ENCODE measurements at places on chromosomes 11 and 22.

DNA sequence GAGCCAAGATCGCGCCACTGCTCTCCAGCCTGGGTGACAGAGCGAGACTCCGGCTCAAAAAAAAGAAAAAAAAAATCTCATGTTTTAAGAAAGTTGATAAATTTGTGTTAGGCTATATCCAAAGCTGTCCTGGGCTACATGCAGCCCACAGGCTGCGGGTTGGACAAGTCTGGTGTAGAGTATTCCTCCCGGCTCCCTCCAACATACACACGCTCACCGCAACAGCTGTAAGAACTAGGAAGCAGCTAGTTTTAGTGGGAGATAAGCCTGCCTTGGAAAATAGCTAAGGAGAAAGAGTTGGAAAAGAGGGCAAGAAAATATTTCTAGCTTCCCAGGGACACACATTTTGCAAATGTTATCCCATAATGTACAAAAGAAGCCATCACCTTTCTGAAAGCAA is 46.6 kb downstream of the CELF1 start:
- DNase-seq, result no peak

DNA sequence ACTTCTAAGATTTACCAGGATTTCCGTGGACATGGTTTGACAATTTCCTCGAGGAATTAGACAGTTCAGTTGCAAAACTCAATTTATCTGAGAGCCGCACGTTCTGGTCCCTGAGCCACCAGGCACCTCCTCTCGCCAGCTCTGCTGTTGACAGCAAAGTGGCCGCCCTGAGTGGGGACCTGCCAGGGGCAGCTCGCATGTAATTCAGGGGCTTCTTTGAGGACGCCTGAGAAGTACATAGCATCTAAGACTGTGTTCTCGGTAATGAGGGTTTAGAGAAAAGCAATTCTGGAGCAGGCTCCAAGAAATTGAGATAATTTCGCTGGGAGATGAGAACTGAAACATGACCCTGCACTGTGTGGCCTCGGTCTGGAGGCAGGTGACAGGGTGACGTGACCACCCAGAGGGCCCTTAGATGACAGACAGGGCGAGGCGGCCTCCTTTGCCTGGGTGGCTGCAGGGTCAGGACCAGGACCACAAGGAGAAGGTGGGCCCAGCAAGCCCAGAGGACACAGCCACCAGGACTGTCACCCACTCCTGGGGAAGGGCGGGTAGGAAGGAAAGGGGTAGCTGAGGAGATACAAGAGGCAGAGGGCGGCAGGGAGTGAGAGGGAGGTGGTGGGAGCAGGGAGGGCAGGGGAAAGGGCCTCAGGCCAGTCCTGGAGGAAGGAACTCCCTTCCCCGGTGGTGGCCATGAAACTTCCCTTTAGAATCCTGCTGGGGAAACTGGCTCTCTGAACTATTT is 55.0 kb downstream of the RTL6 start:
- no peak for DNase-seq

DNA sequence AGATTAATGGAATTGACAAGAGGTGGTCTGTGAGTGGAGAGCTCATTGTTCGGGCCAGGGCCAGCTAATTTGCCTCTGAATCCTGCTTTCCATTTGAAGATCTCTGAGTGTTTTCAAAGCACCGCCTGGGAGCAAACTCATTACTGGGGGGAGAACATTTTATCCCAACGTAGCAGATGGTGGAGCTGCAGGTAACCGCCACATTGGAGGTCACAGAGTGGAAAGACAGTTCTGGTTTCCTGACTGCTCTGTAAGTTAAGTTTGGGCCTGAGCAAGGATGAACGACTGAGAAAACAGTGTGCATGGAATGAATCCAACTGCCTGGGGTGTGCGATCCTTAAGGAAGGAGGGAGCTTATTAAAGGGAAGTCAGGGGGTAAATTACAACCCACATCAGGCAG is 30.5 kb downstream of the LMO2 start:
- DNase-seq, result no peak

- DNase-seq, result no peak
These were observed 3.6 kb upstream of the IGF2 start for GRCh38 chr11:2142762-2143202.

GRCh38 chr11:70614034-70614681 is 215.8 kb downstream of the CTTN start:
- no peak for DNase-seq

- no peak for DNase-seq
These were observed 2.2 kb downstream of the TNNT3 start for GRCh38 chr11:1921574-1922141.

DNA sequence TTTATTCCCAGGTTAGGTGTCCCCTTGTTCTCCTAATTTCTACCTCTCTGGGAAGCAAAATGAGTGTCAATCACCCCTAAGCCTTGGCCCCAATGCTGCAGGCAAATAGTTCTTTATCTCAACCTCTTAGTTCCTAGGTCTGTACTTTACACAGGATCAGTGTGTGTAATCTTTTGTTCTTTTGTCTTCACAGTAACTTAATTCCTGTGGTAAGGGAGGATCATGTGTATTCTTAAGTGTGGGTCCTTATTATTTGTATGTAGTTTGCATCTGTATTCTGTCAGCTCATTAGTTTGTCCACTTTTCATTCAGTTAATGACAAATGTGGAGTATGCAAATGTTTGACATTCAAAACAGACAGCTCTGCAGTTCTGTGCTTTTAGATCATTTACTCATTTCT is 166.7 kb downstream of the FAT3 start:
- no peak for DNase-seq

GRCh38 chr11:128477811-128478210 is 109.5 kb downstream of the ETS1 start:
- no peak for DNase-seq

GRCh38 chr11:36619502-36619901 is 21.5 kb upstream of the RAG2 start:
- DNase-seq, result no peak

DNA sequence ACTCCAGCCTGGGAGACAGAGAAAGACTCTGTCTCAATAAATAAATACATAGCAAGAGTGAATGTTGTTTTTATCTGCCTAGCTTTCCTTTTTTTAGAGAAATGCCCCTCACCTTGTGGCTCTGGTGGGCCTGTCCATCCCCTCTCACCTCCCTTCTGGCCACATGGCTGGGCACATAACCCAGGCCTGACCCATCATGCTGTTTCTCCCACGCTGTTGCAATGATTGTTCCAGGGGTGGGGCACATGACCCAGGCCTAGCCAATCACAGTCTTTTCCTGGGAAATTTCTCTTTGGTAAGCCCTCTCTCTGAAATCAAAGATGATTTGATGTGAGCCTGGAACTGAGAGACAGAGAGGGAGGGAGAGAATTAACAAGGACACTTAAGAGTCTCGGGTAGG is 5.5 kb upstream of the CYTH4 start:
- DNase-seq, result no peak

DNA sequence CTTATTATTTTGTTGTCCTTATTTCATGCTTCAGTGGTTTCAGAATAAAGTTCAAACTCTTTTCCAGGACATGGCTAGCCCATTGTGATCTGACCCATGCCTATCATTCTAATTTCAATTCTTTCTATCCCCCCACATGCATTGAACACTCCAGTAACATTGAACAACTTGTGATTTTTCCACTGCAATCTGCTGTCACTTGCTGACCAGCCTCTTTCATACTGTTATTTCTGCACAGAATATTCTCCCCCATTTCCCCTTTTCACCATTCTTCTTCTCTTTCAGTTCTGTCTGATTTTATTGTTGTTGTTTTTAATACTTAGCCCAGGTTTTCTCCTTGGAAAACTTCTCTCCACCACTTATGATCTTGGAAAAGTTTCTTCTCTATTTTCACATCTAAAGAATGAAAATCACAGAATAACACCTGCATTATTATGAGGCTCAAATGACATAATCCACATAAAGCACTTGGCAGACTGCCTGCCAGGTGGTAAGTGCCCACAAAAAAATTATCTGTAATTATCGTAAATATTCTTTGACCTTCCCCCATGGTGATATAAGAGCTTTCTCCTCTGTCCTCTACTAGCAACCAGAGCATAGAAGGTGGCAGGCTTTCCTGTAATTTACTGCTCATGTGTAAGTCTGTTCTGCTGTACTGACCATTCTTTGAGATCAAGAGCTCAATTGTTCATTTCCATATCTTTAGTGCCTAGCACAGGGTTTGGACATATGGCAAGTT is 51.9 kb upstream of the EED start:
- DNase-seq, result no peak

- no peak for DNase-seq
These were observed 4.1 kb downstream of the TSPAN32 start for GRCh38 chr11:2305788-2306451.

DNA sequence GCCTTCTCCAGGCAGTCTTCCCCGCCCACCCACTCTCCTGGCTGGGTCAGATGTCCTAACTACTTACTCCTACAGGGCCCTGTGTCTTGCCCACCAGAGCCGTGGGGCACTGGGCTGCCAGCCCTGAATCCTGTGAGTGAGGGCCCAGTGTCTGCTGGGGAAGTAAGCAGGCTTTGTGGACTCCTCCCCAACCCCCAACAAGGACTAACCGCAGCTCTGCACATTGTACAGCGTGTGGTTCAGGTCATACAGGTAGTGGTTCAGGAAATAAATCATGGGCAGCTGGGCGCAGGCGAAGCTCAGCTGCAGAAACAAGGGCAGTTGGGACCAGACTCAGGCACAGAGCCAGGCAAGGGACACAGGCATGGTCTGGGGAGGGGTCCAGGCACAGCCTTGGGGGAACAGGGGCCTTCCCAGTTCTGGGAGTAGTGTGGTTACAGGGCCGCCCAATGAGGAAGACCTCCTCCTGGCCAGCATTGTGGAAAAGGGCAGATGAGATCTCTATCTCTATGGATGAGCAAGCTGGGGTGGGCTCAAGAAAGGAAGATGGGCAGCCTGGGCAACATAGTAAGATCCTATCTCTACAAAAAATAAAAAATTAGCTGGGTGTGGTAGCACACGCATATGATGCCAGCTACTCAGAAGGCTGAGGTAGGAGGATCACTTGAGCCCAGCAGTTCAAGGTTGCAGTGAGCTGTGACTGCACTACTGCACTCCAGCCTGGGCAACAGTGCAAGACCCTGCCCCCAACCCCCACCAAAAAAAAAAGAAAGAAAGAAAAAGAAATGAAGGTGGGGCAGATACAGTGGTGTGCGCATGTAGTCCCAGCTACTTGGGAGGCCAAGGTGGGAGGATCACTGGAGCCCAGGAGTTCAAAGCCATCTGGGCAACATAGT is 5.5 kb downstream of the UNC93B1 start:
- DNase-seq, result no peak

DNA sequence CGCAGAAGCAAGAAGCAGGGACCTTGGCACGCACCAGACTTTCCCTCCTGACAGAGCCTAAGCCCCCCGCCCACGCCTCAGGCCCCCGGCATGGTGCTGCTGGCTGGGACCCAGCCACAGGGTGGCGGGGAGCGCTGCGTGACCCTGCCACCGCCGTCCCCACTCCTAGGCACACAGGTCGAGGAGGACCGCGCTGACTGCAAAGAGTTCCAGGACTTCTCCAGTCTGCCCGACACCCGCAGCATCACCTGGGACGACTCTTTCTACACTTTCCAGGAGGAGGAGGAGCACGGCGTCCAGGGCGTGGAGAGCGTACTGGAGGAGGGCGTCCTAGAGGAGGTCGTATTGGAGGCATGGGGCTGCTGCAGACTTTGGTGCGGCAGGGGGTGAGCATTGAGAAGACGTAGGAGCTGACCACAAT is 103.7 kb downstream of the TRIM51G start:
- no peak for DNase-seq

- DNase-seq, result no peak
These were observed 92.9 kb downstream of the PRR5L start for GRCh38 chr11:36388951-36389350.

GRCh38 chr11:68312117-68312779 is at the start of gene LRP5:
Gene LRP5, plus strand, starts transcription at chr11:68312591. Its CDS starts 124 bp downstream, at chr11:68312715.
- no peak for DNase-seq

- DNase-seq, result no peak
These were observed 118.3 kb downstream of the BUD13 start for GRCh38 chr11:116654526-116654925.

DNA sequence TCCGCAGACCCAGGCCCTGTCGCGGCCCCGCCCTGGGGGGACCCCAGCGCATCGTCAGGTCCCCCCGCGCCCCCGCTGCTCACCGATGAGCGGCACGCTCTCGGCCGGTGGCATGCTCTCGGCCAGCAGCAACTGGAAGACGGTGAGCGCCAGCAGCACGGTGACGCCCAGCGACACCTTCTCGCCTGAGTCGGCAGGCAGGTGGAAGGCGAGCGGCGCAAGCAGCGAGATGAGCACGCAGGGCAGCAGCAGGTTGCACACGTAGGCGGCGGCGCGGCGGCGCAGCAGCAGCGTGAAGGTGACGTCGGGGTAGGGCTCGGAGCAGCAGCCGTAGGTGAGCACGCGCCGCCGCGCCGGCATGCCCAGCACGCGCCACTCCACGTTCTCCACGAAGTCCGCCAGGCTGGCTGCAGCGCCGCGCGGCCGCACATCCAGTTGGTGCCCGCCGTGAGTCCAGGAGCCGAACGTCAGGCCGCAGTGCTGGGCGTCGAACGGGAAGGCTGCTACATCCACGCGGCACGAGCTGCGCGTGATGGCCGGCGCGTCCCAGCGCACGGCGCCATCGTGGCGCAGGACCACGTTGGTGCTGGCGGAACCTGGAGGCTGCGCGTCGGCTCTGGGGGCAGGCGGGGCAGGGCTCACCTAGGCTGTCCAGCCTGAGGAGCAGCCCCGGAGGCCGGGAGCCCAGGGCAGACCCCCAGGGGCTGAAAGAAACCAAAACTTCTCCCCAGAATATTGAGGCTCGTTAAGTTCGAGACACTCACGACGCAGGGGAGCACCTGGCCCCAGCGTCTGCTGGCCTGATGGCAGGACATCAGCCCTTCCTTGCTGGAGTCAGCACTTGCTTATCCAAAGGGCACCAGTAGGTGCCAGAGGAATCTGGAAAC is 3.8 kb downstream of the CHRNA10 start:
- DNase-seq, result no peak

GRCh38 chr11:33543823-33544222 is 156.8 kb downstream of the C11orf91 start:
- DNase-seq, result no peak

GRCh38 chr22:37234736-37235711 is 9.0 kb downstream of the RAC2 start:
- DNase-seq, result no peak

- no peak for DNase-seq
These were observed 9.1 kb downstream of the NRXN2 start for GRCh38 chr11:64713781-64714363.

DNA sequence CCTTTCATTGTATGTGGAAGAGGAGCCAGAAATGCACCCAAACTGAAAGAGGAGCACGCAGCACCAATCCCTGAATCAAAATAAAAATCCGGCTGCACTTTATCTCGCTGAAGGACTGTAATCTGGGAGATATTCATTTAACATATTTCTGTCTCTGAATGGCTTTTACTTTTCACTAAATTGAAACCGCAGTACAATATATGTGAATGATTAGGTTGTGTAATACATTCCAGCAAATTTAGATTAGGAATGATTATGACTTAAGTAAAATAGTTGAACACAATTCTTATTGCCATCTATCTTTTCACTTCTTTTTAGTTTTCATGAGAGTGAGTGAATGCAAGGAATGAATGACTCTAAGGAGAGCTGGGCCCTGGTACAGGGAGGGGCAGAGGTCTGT is 232.1 kb downstream of the ST3GAL4 start:
- no peak for DNase-seq
